Occipital lobe (tissue), 3 donors: ENCODE measurements at places on chromosomes 3 and 15. TPM values are rescaled to one million over a fixed set of nuclear protein-coding genes. Genes with fewer than 3 reads are reported as not detected.

Gene USF3
- 21.5 TPM for total RNA-seq

Gene TMEM266
- total RNA-seq, result 4.7 TPM

Gene STT3B
- total RNA-seq, result 191 TPM

Gene GPR62
- total RNA-seq, result 0.62 TPM

Gene ALAS1
- total RNA-seq, result 36.2 TPM

Gene FILIP1L
- total RNA-seq, result 1.2 TPM

Gene KBTBD12
- total RNA-seq, result 3.4 TPM

Gene WDR49
- total RNA-seq, result 21.4 TPM

Gene SPESP1
- 0.16 TPM for total RNA-seq

Gene CLDN16
- under 0.01 TPM for total RNA-seq

Gene ANKRD63
- total RNA-seq, result not detected

Gene INSYN1
- total RNA-seq, result 30.1 TPM

Gene ADIPOQ
- total RNA-seq, result not detected

GRCh38 chr15:59154243-59154642 is 49.3 kb downstream of the CCNB2 start:
- DNase-seq, result no peak

DNA sequence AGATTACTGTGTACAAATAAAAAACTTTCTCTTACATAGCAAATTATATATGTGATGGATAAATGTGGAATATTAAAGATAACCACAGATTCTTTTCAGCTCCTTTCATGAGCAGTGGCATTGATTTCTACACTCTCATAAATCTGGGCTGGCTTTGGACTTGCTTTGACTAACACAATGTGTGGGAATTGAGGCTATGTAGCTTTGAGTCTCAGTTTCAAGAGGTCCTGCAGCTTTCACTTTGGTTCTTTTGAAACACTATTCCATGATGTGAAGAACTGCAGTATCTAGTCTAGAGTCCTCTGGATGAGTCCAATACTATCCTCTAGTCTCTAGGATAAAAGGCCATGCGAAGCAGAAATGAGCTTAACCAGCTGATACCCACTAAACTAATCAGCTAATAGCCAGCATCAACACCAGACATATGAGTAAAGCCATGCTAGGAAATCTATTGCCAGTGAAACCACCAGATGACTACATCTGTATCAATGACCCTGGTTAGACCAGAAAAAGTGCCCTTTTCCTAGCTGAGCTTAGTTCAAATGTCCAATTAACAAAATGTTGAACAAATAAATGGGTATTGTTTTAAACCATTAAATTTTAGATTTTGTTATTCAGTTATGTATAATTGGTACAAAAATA is 274.9 kb upstream of the ZPLD1 start:
- no peak for DNase-seq

GRCh38 chr15:85477730-85478129 is 97.3 kb downstream of the AKAP13 start:
- DNase-seq, result no peak

- DNase-seq, result no peak
These were observed 187.3 kb upstream of the ZNF385D start for GRCh38 chr3:21938267-21938681.

DNA sequence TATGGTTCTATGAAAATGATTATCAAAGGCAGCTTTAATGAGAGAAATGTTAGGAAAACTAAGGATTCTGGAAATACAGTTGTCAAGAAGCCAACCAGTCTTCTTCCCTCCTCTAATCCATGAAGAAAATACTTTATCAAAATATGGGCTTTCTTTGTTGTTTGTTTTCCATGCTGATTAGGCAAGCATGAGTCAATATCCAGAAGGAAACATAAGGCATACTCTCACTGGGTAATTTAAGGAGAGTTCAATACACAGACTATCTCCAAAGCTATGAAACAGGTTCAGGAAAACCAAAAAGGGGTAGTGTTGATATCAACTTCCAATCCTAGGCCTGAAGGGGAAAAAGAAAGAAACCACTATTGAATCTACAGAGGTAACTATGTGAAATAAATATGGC is 68.7 kb upstream of the CMC1 start:
- DNase-seq, result no peak

- peak; percentile 49 for DNase-seq
These were observed 89.0 kb downstream of the BDH1 start for GRCh38 chr3:197466586-197467399.

- DNase-seq, result no peak
These were observed 34.5 kb downstream of the NCEH1 start for GRCh38 chr3:172676196-172676922.

DNA sequence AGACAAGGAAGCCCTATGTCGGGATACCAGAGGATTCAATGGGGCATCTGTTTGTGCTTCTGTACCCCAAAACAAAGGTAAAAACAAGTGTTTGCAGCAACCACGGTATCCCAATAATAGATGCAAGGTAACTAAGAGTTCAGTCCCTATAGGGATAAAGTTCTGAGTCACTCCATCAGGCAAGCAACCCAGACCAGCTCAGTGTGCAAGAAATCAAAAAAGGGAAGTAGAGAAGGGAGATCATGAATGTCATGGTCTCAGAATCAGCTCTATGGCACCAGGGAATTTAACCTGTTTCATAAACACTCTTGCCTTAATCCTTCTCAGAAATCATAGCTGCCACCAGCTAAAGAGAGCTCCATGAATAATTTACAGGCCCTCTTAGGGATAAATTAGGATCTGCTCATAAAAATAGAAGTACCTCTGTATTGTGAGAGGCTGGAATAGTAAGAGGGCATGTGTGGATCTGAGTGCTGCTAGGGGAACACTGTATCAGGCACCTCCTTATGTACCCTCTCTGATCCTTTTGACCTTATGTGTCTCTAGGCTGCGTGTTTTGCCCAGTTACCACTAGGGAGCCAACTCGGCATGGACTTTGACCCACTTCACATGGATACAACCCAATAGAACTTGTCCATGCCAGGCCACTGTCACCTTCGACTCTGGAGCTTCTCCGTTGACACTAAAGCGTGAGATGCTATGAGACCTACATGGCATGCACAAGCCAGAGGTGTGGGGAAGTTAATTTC is 754.6 kb downstream of the AGBL1 start:
- DNase-seq, result no peak

DNA sequence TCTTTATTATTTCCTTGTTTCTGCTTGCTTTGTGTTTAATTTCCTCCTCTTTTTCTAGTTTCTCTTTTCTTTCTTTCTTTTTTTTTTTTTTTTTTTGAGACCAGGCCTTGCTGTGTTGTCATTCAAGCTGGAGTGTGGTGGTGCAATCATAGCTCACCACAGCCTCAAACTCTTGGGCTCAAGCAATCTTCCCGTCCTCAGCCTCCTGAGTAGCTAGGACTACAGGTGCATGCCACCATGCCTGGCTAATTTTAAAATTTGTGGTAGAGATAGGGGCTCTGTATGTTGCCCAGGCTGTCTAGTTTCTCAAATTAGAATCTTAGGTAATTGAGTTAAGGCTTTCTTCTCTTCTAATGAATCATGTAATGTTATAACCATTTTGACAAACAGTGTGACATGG is 22.4 kb downstream of the SLMAP start:
- DNase-seq, result no peak

DNA sequence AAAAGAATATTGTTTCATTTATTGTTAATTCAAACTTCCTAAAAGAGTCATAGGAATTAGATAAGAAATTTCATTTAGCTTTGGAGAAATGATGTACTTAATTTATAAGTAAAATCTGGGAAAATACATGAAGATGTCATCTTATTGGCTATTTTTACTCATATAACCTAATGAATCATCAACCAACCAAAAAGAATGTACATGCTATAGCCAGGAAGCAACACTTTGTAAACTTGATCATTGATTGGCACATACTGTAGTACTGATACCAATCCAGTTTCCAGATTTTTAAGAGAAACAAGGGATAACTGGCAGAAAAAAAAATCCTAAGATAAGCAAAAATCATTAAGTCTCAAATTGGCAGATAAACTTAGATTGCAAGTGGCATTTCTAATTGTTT is 207.9 kb upstream of the CDIN1 start:
- DNase-seq, result no peak

GRCh38 chr3:47579875-47580274 is 1.2 kb upstream of the CSPG5 start:
- DNase-seq, result no peak

DNA sequence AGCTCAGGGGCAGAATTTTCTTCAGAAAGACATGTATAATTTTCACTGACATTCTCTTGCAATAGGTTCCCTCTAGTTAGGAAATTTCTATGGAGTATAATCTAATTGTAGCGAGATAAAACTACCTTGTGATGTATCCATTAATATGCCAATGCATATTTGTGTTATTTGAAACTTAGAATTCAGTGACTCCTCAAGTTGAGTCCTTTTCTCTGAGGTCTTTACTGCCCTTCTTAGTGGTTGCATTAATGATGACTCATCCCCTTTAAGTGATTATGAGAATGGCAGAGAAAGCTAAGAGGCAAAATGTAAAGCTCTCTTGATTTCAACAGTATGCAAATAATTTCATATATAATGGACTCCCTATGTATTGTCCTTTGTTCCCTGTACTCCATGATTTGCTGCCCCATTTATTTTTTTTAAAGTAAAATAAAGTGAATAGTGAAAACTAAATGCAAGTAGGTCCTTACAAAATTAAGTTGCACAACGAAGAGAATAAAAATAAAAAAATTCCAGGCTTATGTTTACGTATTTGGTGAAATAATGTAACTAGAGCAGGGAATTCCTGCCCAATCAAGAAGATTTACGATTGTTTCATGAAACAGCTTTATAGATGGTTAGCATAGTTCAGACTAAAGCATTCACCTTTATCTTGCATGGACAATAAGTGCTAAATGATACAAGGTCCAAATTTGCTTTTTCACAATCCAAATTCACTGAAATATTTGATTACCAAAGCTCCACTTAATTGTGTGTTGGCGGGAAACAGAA is 78.1 kb downstream of the ZPLD1 start:
- DNase-seq, result no peak

- DNase-seq, result no peak
These were observed 34.6 kb downstream of the MUC20 start for GRCh38 chr3:195755391-195755790.

DNA sequence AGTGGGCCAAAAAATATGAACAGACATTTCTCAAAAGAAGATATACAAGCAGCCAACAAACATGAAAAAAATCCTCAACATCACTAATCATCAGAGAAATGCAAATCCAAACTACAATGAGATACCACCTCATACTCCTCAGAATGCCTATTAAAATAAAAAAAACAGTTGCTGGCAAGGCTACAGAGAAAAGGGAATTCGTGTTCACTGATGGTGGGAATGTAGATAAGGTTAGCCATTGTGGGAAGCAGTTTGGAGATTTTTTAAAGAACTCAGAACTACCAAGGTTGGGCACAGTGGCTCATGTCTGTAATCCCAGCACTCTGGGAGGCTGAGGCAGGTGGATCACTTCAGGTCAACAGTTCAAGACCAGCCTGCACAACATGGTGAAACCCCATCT is 27.8 kb upstream of the C15orf40 start:
- DNase-seq, result no peak

- DNase-seq, result no peak
These were observed 173.7 kb upstream of the SLC2A2 start for GRCh38 chr3:171200052-171200749.

- no peak for DNase-seq
These were observed 25.0 kb upstream of the BCL6 start for GRCh38 chr3:187770224-187770623.

DNA sequence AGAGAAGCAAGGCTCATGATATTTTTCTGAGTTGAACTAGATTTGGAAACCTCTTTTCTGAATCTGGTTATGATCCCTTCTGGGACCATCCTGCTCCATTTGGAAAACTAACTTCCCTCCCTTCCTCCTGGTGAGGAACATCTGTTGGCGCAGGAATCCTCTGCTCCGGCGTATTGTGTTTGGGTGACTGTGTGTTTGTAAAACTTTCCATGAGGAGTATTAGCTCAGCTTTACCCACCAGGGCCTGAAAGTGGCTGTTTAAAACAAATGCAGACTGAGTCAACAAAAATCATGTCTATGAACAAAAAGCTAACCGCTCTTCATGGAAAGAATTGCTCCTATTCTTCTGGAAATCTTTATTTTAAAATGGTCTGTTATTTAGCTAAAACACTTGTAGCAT is 17.7 kb downstream of the STARD9 start:
- DNase-seq, result no peak

DNA sequence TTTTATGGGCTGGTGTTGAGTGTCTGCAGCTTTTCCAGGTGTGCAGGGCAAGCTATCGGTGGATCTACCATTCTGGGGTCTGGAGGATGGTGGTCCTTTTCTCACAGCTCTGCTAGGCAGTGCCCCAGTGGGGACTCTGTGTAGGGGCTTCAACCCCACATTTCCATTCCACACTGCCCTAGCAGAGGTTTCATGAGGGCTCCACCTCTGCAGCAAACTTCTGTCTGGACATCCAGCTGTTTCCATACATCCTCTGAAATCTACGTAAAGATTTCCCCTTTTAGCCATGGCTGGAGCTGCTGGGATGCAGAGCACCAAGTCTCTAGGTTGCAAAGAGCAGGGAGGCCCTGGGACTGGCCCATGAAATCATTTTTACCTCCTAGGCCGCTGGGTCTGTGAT is 11.6 kb downstream of the RFX7 start:
- no peak for DNase-seq

GRCh38 chr3:29751647-29752314 is 470.9 kb downstream of the RBMS3 start:
- DNase-seq, result no peak

GRCh38 chr3:72669224-72669623 is 179.0 kb downstream of the SHQ1 start:
- DNase-seq, result no peak

- DNase-seq, result no peak
These were observed 16.6 kb downstream of the TMEM158 start for GRCh38 chr3:45209526-45209925.
